ENCODE measurements at places on chromosomes 4 and X.

- no peak for DNase-seq
These were observed 529.7 kb upstream of the RPS6KA3 start for GRCh38 chrX:20796450-20796849.

DNA sequence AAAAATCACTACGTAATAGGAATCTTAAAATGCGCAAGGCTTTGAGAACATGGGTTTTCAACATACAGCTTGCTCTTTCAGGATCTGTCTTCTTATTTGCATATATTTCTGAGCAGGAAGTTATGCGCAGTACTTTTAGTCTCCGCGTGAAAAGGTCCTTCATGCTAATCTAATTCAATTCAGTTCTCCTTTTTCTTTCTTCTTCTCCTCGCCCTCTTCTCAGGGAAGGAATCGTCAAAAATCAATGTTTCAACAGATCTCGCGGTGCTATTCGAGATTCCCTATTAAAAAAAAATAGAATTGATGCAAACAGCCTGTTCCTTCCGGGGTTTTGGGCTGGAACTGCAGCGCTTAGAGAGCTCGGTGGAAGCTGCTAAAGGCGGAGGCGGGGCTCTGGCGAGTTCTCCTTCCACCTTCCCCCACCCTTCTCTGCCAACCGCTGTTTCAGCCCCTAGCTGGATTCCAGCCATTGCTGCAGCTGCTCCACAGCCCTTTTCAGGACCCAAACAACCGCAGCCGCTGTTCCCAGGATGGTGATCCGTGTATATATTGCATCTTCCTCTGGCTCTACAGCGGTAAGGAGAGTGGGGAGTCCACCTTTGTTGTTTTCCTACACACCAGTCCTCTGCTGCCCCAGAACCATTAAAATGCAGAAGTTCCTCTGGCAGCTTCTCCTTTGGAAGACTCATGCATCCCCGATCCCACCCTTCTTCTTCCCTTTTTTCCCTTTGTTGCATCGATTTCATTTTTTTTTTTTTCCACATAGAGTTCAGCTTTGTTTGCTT, at the start of the genes HMGN5 and SH3BGRL:
Gene HMGN5 (minus strand): TSS at position 243 of the 785 bp plus-strand sequence. CDS start 80,364 bp downstream, outside the sequence.
Gene SH3BGRL (plus strand): TSS at position 432 of the 785 bp plus-strand sequence. CDS start 99 bp downstream, at position 531.
- peak; percentile 59 for DNase-seq

GRCh38 chr4:99458911-99459447, 23.8 kb upstream of the ADH7 start:
- DNase-seq, result no peak

DNA sequence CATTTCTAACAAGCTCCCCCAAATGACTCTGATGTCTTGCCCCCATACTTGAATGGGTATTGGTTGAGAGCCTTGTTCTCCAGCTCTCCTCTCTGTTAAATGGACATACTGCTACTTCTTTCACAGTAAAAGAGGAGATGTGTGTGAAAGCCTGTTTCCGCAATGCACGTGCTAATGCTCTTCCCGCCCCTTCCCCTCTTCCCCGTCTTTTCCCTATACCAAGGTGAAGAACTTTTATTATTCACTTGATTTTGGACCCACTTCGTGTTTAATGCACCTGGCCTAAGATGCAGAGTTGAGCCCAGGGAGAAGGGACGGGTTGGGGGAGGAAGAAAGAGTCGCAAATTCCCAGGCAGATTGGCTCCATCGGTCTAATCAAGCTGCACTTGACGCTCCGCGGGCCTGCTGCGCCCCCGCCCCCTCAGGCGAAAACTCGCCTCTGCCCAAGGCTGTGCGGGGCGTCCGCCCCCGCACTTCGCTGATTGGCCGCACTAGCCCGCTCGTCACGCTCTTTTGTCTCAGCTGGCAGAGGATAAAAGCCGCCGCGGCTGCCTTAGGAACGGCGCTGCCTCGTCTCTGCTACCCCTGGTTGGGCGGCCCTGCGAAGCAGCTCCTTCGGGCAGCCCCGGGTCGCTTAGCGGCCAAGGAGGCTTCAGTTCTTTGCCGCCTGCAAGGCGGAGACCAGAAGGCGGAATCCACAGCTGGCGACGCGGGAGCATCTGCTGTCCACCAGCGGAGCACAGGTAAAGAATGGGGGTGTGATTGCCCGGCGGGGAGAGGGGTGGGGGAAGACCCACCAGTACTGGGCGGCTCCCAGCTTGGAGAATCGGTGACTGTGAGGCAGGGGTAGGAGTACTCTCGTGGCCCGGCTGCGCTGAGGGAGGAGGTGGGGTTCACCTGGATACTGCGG, at the start of gene ZCCHC12:
Gene ZCCHC12 (plus strand): TSS at position 562 of the 910 bp plus-strand sequence. CDS start 1,421 bp downstream, outside the sequence.
- DNase-seq, result no peak

GRCh38 chr4:92210906-92211305, 92.9 kb upstream of the GRID2 start:
- DNase-seq, result no peak

- DNase-seq, result no peak
These were observed 270.2 kb downstream of the PAPSS1 start for GRCh38 chr4:107449611-107450369.

GRCh38 chr4:152666946-152667345, 12.9 kb downstream of the TMEM154 start:
- no peak for DNase-seq

- no peak for DNase-seq
These were observed 16.6 kb downstream of the STK32B start for GRCh38 chr4:5067908-5068307.

DNA sequence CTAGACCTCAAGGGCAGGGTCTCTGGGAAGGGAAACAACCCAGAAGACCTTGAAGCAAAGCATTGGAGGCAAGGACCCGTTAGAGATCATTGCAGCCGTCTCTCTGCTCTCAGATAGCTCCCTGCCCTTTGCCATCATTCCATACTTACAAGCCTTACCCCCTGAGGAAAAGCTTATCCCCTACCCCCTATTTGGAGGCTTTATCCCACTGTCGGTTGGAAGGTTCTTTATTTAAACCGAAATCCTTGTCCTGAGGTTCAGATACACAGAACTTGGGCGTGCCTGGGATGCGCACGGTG, 84.4 kb downstream of the EFNB1 start:
- no peak for DNase-seq

DNA sequence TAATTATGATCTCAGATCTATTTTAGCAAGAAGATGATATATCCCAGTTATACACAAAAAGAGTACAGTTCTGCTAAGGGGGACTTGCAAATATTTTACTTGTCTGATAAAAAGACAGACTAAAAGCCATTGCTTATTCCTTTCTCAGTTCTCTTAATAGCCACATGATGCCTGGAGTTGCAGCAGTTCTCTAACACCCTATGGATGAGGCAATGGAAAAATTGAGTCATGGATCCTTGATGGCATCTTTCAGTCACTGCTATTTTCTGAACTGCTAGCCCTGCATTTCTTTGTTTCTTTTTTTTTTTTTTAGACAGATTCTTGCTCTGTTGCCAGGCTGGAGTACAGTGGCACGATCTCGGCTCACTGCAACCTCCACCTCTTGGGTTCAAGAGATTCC, 1956.7 kb downstream of the C4orf33 start:
- no peak for DNase-seq

- no peak for DNase-seq
These were observed 3.2 kb downstream of the TDO2 start for GRCh38 chr4:155906554-155907247.

DNA sequence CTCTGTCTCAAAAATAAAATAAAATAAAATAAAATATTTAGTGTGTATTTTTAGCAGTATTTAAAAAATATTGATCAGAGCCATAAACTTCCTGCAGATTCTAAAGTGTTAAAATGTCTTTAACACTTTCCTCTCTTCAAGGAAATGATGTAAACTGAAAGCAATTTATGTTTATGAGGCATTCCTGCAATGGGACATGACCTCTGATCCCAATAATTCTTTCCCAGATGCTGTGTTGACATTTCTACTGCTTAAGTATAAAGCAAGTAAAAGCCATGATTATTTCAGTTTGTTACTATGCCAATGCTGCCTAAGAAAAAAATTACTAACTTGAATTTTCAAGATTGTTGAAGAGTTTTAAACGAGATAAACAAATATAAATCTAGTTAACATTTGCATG, 29.0 kb downstream of the COQ2 start:
- no peak for DNase-seq

- peak; percentile 34 for DNase-seq
These were observed 811 bp downstream of the ANKRD50 start for GRCh38 chr4:124711471-124712371.

- no peak for DNase-seq
These were observed 162.8 kb downstream of the WDFY3 start for GRCh38 chr4:84803720-84804119.

DNA sequence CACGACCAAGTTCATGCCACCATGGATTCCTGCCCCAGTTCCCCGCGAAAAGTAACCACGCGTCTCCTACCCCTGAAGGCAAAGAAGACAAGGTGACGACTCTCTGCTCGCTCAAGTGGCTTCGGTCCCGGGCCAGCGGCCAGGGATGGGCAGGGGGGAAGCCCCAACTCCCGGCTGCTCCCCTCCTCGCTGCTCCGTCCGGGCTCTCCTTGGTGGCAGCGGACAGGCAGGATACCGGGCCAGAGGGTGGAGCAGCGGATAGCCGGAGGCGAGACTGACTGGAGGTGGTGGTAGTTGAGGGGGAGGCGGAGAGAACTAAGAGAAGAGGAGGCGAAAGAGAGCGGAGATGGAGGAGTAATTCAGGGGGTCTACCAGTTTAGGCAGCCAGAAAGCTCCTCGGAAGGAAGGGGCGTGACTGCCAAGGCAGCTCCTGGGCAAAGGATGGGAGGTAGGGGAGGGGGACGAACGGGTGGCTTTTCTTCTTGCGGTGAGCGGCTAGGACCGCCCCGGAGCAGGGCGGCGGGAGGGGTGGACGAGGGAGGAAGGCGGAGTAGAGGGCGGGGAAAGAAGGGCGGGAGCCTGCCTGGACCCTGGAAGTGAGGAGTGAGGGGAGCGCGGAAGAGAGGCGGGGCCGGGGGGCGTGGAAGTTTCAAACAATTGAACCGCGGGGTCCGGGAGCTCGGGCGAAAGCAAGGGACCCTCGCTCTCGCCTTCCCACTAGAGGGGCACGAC, at the start of gene AMOT:
Gene AMOT (minus strand): TSS at position 450 of the 732 bp plus-strand sequence. CDS start 17,705 bp downstream, outside the sequence.
- DNase-seq, result peak; percentile 49

GRCh38 chr4:187687697-187688096, 307.9 kb upstream of the ZFP42 start:
- no peak for DNase-seq

DNA sequence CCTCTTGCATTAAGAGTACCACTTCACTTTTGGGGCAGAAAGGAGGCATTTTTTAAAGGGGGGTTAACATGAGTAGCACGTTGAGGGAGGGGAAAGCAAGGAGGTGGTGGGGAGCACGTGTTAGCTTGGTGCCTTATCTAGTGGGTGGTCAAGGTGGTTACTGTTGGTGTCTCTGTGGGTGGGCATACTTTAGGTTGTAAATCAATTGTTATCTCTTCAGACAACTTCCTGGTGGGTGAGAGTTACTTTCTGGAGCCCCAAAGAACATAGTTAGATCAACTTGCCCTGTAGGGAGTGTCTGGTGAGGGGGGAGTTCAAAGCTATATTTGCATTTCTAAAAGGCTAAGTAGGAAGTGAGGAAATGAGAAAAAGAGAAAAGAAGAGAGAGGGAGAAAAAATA, 297.7 kb upstream of the CLNK start:
- DNase-seq, result no peak

DNA sequence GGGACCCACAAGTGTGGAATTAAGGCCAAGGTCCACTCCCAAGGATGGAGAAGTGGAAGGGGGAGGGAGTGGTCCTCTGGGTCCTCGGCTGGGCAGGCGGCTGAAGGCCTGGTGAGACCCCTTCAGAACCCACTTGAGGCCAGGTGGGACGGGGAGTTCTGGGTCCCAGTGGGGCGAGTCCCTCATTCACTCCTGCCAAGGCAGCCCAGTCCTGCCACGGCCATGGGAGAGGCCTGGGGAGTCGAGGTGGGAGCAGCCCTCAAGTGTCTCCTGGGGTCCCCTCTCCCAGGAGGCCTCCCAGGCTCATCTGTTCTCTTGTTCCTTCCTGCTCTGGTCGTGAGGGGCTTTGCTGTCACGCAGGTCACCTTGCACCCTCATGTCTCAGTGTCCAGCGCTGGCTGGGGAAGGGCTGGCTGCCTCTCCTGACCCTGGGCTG, 6.1 kb upstream of the SH3BP2 start:
- peak; percentile 30 for DNase-seq

DNA sequence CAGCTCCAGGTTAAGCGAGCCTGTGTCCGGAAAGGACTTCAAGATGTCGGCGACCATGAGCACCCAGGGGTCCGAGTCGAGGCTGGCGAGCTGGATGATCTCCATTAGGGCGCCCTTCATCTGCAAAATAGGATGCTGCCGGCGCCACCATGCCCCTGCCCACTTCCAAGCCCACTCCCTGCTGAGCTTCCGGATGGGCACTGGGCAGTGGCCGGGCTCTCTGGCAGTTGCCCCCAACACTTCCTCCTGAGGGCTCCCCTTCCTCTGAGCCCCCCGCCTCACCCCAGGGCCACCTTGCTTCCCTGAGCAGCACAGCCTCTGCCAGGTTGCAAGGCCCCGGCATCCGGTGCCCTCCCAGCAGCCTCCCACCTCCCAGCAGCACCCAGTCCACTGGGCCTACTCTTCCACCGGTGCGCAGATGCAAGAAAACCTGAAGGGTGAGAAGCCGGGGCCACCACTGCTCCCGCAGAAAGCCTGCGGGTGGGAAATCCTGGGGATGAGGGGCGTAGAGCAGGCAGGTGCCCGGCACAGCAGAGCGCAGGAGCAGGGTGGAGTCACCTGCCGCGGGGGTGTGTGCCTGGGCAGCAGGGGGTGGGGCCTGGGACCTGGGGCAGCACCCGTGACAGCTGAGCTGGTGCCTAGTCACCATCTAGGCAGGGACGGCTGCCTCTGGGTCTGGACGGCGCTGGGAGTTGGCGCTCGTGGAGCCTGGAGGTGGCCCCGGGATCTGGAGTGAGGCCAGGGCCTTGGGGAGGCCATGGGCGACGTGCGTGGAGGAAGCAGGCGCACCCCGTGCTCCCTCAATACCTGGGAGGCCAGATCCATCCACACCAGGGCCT, 17.0 kb downstream of the NELFA start:
- no peak for DNase-seq

GRCh38 chr4:128286474-128287058, 1.0 kb downstream of the PGRMC2 start:
- DNase-seq, result no peak

Data from activated CD4-positive, CD25-positive, alpha-beta regulatory T cell treated with anti-CD3 and anti-CD28 coated beads, Interleukin-2, amount 50 U/mL, for 72 hours (primary cell).